ENCODE measurements at places on chromosomes 2 and 18. TPM values are rescaled to one million over a fixed set of nuclear protein-coding genes. Genes with fewer than 3 reads are reported as not detected.

Gene BOLL
- not detected for total RNA-seq

GRCh38 chr2:60052601-60053000 lies 500.9 kb downstream of the BCL11A start:
- no peak for DNase-seq

Gene CFAP53
- total RNA-seq, result 0.38 TPM

GRCh38 chr2:37767046-37767445 lies 95.6 kb upstream of the CDC42EP3 start:
- no peak for DNase-seq

DNA sequence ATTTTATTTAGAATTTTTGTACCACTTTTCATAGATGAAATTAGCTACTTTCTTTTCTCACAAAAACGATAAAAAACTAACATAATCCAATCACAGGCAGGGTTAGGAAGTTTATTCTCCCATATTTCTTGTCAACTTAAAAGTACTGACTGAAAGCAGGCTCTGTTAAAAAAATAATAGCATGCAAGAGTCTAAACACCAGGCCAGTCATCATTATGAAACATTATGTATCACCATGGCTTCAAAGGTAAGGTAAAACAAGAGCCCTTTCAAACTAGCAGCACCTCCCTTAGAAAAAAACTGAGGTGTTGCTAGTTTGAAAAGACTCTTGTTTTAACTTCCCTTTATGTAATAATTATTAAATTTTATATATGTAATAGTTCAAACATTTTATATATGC lies 848.0 kb downstream of the RNF144A start:
- DNase-seq, result peak; percentile 8

GRCh38 chr2:112604952-112605351 lies 20.5 kb downstream of the CHCHD5 start:
- DNase-seq, result no peak

Gene UGT1A5
- total RNA-seq, result not detected

DNA sequence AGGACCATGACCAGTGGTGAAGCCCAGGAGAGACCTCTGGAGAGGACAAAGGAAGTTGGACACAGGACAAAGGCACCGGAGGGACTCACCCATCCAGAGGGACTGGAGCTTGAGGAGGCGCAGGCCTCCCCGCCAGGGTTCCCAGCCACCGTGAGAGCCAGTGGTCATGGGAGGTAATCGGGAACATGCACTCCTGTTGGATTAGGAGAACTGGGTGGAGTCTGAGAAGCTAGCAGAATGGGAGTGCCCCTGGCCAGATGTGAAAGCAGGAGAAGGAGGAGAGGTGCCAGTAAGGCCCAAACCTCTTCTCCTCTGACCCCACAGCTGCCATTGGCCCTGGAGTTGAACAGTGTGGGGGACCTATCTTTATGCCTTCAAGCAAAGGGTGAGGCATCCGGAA lies 20.3 kb downstream of the POU3F3 start:
- no peak for DNase-seq

Gene ACMSD
- total RNA-seq, result not detected

GRCh38 chr2:96528006-96528699 lies 8.4 kb upstream of the ARID5A start:
- DNase-seq, result peak; percentile 89

Gene RFTN2
- total RNA-seq, result not detected

- DNase-seq, result peak; percentile 74
Observed at GRCh38 chr2:24050041-24050979, 769 bp downstream of the FKBP1B start.

DNA sequence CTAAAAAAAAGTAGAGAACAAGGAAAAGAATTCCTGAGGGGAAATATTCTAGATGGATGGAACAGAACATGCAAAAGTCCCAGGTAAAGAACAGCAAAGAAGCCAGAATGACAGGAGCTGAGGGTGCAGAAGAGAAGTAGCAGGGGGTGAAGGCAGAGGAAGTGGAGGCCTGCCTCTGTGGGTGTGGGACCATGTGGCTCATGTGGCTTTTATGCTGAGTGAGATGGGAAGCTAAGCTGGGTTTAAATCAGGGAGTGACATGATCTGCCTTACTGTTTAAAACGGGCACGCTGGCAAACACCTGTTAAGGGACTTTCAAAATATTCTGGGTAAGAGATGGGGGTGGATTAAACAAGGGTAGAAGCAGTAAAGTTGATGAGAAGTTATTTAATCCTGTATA lies 40.0 kb downstream of the GKN2 start:
- DNase-seq, result peak; percentile 85

Gene DNER
- total RNA-seq, result not detected

GRCh38 chr2:53473236-53473635 lies 294.4 kb upstream of the CHAC2 start:
- DNase-seq, result no peak

GRCh38 chr2:47056374-47056773 lies 98.7 kb downstream of the STPG4 start:
- DNase-seq, result no peak

- no peak for DNase-seq
Observed at GRCh38 chr18:76621782-76622495, 126.9 kb upstream of the ZNF516 start.

Gene RFX8
- total RNA-seq, result 0.49 TPM

Gene CLHC1
- total RNA-seq, result 7.3 TPM

- DNase-seq, result no peak
Observed at GRCh38 chr2:42842466-42842865, 50.1 kb upstream of the HAAO start.

GRCh38 chr2:120469426-120469825 lies 123.5 kb downstream of the INHBB start:
- no peak for DNase-seq

DNA sequence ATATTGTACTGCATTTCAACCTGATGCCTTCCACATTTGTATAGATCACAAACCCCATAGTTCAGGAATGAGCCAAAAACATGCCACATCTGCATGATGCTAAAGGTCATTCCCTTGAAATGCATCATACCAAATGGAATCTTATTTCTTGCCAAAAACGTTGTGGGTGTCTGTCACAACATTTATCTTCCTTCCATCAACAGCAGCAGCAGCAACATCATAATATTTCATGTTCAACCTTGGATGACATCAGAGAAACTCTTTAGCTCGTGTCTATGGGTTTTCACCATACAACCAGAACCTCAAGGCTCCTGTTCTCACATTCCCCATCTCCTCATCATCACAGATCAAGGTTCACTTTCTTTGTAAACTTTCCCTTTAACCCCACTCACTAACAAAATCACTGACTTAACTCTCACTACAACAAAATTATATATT lies 221.3 kb upstream of the CTAGE1 start:
- no peak for DNase-seq

Gene FN1
- 1.0 TPM for total RNA-seq

GRCh38 chr2:225064928-225065327 lies 22.7 kb upstream of the DOCK10 start:
- DNase-seq, result no peak

Gene DSG1
- not detected for total RNA-seq

DNA sequence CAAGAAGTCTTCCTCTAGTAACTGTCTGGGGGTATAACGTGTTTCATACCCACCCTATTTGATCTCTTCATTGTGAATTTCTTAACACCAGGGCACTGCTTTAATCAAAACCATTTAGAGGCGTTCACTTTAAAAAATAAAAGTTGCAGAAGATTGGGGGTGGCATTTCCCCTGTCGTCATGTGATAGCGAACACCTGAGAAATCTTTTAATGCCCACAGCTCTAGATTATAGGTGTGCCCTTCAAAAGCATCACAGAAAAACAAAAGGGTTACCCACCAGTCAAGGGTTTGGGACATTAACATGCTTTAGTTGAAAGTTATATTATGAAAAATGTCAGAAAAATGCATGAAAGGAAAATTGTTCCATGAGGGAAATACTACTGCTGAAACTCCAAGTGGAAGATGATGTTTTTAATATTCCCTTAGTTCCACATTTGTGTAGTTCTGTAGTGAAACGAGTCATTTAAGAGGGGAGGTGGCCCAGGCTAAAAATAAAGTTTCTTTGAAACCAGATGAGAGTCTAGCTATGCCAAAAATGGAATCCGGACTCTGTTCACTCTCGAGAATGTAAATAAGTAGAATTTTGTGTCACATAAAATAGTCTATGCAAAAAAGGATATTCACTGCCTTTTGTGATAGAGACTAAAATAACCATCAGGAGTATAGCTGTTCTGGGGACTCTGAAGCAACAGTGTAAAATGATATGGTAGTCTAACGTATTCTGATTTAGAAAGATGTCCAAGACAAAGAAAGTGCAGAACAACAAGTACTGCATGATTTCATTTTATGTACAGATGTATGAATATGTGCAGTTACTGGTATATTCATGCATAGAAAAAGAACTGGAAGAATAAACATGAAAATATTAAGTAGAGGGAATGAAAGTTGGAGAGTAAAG lies 95.3 kb downstream of the TMEM247 start:
- DNase-seq, result no peak

DNA sequence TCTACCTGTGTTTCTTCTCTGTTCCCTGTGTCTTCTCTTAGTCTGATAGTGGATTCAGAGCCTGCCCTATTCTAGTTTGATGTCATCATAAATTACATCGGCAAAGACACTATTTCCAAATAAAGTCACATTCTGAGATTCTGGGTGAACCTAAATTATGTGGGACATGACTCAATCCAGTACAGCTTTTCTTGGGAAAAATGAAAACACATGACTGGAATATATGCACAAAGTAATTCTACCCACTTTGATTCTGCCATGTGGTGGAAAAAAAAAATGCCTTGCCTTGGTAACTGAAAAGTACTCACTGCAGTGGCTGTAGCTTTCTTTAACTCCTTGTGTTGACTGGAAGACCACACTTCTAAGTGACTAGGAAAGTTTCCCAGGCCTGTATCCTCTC lies 73.7 kb downstream of the LRATD1 start:
- no peak for DNase-seq

GRCh38 chr18:74141667-74142066 lies 6.0 kb downstream of the FBXO15 start:
- no peak for DNase-seq

GRCh38 chr2:158116936-158117335 lies 15.3 kb downstream of the UPP2 start:
- DNase-seq, result no peak

Gene IL36RN
- not detected for total RNA-seq

Gene CBLN2
- not detected for total RNA-seq

- DNase-seq, result no peak
Observed at GRCh38 chr2:72015266-72015665, 132.4 kb downstream of the CYP26B1 start.

- no peak for DNase-seq
Observed at GRCh38 chr2:28341208-28341891, 51.3 kb upstream of the FOSL2 start.

Gene ARHGAP28
- total RNA-seq, result not detected

- DNase-seq, result no peak
Observed at GRCh38 chr18:50143294-50143693, 51.7 kb downstream of the MYO5B start.

- DNase-seq, result no peak
Observed at GRCh38 chr2:47190188-47190881, 35.2 kb upstream of the STPG4 start.

Gene SPATS2L
- 42.9 TPM for total RNA-seq

DNA sequence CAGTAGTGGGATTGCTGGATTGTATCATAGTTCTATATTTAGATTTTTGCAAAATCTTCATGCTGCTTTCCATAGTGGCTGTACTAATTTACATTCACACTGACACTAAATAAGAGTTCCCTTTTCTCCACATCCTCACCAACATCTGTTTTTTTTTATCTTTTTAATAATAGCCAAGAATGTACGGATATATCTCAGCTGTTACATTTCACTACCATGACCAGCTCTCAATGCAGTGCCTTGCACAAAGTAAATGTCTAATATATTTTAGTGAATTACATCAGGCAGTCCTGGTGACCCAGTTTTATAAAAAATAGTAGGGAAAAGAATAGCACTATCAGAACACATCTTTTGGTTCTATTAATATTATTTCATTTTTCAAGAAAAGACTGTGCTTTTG lies 161.8 kb downstream of the LNPK start:
- no peak for DNase-seq

Gene CYTIP
- total RNA-seq, result 321 TPM

Gene SIX2
- total RNA-seq, result not detected

Gene TDRD15
- total RNA-seq, result not detected

- DNase-seq, result no peak
Observed at GRCh38 chr18:26746826-26747475, 118.6 kb downstream of the AQP4 start.

GRCh38 chr2:172097557-172098131 lies 5.1 kb downstream of the DLX2 start:
- peak; percentile 58 for DNase-seq

Gene UGT1A3
- total RNA-seq, result not detected

- no peak for DNase-seq
Observed at GRCh38 chr18:52343138-52343537, 3.1 kb downstream of the DCC start.

DNA sequence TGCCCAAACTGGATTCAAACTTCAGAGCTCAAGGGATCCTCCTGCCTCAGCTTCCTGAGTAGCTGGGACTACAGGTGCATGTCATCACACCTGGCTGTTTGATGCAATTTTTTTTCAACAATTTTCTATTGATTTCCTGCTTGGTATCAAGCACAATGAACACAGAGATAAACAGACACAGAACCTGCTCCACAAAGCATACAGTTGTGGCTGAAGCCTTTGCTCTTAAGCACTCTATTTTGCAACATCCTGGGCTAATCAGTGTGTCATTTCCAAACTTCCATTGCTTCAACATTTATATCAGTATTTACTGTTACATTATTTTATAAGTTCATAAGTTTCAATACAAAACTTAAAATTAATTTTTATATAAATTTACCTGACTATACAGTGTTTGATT lies 79.4 kb downstream of the NEB start:
- no peak for DNase-seq

- no peak for DNase-seq
Observed at GRCh38 chr2:196384729-196385128, 213.4 kb upstream of the STK17B start.

DNA sequence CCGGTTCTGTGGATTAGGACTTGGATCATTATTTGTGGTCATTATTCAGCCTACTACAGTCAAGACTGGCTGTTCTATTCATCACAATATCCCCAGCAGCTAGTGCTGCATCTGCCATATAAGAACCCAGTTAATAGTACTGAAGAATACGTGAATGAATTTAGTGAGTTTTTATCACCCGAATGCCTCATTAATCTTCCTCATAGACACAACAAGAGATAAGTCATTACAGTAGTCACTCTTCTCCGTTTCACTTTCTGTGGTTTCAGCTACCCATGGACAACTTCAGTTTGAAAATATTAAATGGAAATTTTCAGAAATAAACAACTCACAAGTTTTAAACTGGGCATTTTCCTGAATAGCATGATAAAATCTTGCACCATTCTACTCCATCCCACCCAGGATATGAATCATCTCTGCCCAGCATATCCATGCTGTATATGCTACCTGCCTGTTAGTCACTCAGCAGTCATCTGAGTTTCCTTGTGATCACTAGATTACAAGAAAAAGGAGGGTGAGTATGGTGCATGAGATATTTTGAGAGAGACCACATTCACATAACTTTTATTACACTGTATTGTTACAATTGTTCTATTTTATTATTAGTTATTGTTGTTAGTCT lies 363.7 kb upstream of the CHAC2 start:
- DNase-seq, result no peak

Gene ACTR3
- total RNA-seq, result 452 TPM

GRCh38 chr18:5729983-5730699 lies 165.2 kb downstream of the TMEM200C start:
- DNase-seq, result no peak

Gene TP53I3
- 1.2 TPM for total RNA-seq

Gene ALK
- not detected for total RNA-seq

Gene RNF144A
- total RNA-seq, result 22.1 TPM

Measured in activated CD4-positive, alpha-beta T cell treated with anti-CD3 and anti-CD28 coated beads, Interleukin-2, amount 10 ng/mL, durations not matched to agents 24 days and 14 days (primary cell).